A549 treated with ZK216348 at 1 μM for 4 hours (cell line): ENCODE measurements at places on chromosomes 16 and 17. TPM values are rescaled to one million over a fixed set of nuclear protein-coding genes. Genes with fewer than 3 reads are reported as not detected.

Gene CMTR2
- total RNA-seq, result 8.1 to 14.4 TPM (median 12.9 TPM) in 5 replicates

Gene SHCBP1
- 29.9 to 39.6 TPM (median 37.5 TPM) in 5 replicates for total RNA-seq

Gene UTS2R
- total RNA-seq, result not detected in 5 replicates

Gene SLC4A1
- total RNA-seq, result 0.12 TPM in 1 of 5 replicates, not detected in the others

Gene SLC16A3
- 65.3 to 167 TPM (median 146 TPM) in 5 replicates for total RNA-seq

Gene SENP3
- total RNA-seq, result 96.5 to 108 TPM (median 105 TPM) in 5 replicates

Gene PLA2G10
- 0.38 to 0.41 TPM (median 0.39 TPM) in 3 of 5 replicates, not detected in the others for total RNA-seq

Gene NT5M
- 6.0 to 13.4 TPM (median 11.0 TPM) in 5 replicates for total RNA-seq

Gene EXOC3L1
- 0.07 to 0.27 TPM (median 0.27 TPM) in 3 of 5 replicates, not detected in the others for total RNA-seq

Gene ELMO3
- 0.61 to 1.9 TPM (median 1.3 TPM) in 5 replicates for total RNA-seq

Gene SLC12A3
- not detected in 5 replicates for total RNA-seq

Gene SLC26A11
- total RNA-seq, result 11.0 to 17.8 TPM (median 13.6 TPM) in 5 replicates

Gene TPPP3
- total RNA-seq, result 7.5 to 12.4 TPM (median 12.3 TPM) in 5 replicates

Gene CBX8
- 9.8 to 21.4 TPM (median 19.8 TPM) in 5 replicates for total RNA-seq

Gene RHBDL3
- 2.7 to 5.6 TPM (median 4.6 TPM) in 5 replicates for total RNA-seq

Gene TMEM170A
- 10.7 to 17.8 TPM (median 14.9 TPM) in 5 replicates for total RNA-seq

Gene AGRP
- total RNA-seq, result not detected in 5 replicates

Gene SAMD14
- total RNA-seq, result 0.37 to 0.61 TPM (median 0.51 TPM) in 5 replicates

Gene MYL11
- total RNA-seq, result not detected in 5 replicates

Gene ARSG
- 1.0 to 1.9 TPM (median 1.4 TPM) in 5 replicates for total RNA-seq

Gene PYY
- not detected in 5 replicates for total RNA-seq

Gene PRR29
- 0.66 to 1.8 TPM (median 0.68 TPM) in 5 replicates for total RNA-seq

Gene C17orf78
- not detected in 5 replicates for total RNA-seq

Gene CPD
- total RNA-seq, result 20.9 to 35.4 TPM (median 27.2 TPM) in 5 replicates

Gene TBC1D3G
- total RNA-seq, result not detected in 5 replicates

Gene GGNBP2
- total RNA-seq, result 57.6 to 81.3 TPM (median 63.4 TPM) in 5 replicates

Gene KRTAP1-3
- total RNA-seq, result not detected in 5 replicates
